ENCODE measurements at places on chromosomes 4 and X. TPM values are rescaled to one million over a fixed set of nuclear protein-coding genes. Genes with fewer than 3 reads are reported as not detected.
A peak's percentile ranks its signal among the peaks of the same experiment; 100 is the strongest.

Gene SMS
- 86.9 TPM for polyA plus RNA-seq

Gene MRFAP1
- polyA plus RNA-seq, result 247 TPM

Gene MAGEA8
- polyA plus RNA-seq, result 0.15 TPM

- H3K4me1 ChIP-seq, result no peaks in the 10 kb centered on the region
- DNase-seq, result no peak
- H3K27me3 ChIP-seq, result no peaks in the 10 kb centered on the region
- no peak overlapping the region for H3K27ac ChIP-seq
- no peak overlapping the region for H3K4me3 ChIP-seq
Measured at GRCh38 chr4:56099378-56099786, 150.6 kb downstream of the CEP135 start.

GRCh38 chr4:132859929-132860328, 289.2 kb upstream of the PCDH10 start:
- no peak overlapping the region for H3K4me3 ChIP-seq
- no peaks in the 10 kb centered on the region for H3K27me3 ChIP-seq
- no peaks in the 10 kb centered on the region for H3K4me1 ChIP-seq
- no peaks in the 10 kb centered on the region for H3K36me3 ChIP-seq
- no peak for DNase-seq
- H3K27ac ChIP-seq, result no peak overlapping the region

DNA sequence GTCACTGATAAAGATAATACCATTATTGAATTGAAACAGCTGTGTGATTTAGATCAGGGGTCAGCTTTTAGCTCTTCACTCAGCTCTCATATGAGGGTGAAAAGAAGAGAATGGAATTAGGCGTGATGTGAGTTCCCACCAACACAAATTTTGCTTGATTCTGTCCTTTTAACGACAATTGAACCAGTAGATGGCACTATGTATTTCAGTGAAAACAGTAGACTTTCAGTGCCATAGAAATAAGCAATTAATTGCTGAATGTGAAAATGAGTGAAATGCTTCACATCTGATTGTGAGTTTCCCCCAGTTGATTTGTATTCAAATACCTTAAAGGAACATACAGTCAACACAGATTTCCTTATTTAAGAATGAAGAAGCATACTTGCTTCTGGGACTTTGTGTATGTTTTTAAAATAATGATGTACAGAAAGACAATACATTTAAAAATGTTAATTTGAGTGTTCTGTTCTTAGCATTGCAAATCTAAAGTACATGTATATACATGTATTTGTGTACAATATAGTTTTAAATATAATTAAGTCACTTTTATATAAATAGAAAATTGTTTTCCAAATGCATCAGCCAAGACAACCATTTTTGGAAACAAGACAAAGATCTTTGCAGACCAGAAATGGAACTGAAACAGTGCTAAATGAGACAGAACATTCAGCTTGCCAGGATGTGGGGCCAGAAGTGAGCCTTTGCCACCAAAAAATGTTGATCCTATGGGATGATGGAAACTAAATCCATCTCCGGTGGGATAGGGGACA, 178.8 kb downstream of the SNCA start:
- H3K4me1 ChIP-seq, result no peaks in the 10 kb centered on the region
- H3K4me3 ChIP-seq, result no peak overlapping the region
- no peak overlapping the region for H3K27ac ChIP-seq
- no peaks in the 10 kb centered on the region for H3K27me3 ChIP-seq

GRCh38 chr4:184313702-184314659, 96.3 kb upstream of the ENPP6 start:
- no peaks in the 10 kb centered on the region for H3K36me3 ChIP-seq
- no peak overlapping the region for H3K27ac ChIP-seq
- H3K27me3 ChIP-seq, result no peaks in the 10 kb centered on the region
- H3K4me3 ChIP-seq, result no peak overlapping the region

GRCh38 chr4:30314001-30314400, 406.2 kb upstream of the PCDH7 start:
- H3K27me3 ChIP-seq, result no peaks in the 10 kb centered on the region
- no peak overlapping the region for H3K27ac ChIP-seq
- no peaks in the 10 kb centered on the region for H3K36me3 ChIP-seq
- H3K4me3 ChIP-seq, result no peak overlapping the region
- no peak for DNase-seq
- no peaks in the 10 kb centered on the region for H3K4me1 ChIP-seq

DNA sequence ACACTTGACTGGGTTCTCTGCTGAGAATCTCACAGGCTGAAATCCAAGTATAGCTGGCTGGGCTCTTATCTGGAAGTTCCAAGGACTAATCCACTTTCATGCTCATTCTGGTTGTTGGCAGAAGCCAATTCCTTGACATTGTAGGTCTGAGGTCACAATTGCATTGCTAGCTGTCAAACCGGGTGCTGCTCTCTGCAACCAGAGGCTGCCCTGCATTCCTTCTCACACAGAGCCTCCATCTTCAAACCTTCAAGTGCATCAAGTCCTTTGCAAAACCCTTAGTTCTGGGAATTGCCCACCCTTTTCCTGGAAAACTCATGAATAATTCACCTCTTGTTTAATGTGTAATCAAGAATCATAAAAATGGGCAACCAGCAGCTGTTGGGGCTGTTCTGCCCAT, 404.2 kb downstream of the KCNIP4 start:
- no peak overlapping the region for H3K27ac ChIP-seq
- no peak for DNase-seq
- H3K36me3 ChIP-seq, result no peaks in the 10 kb centered on the region

GRCh38 chr4:19239565-19239964, 1012.1 kb upstream of the SLIT2 start:
- no peaks in the 10 kb centered on the region for H3K27me3 ChIP-seq
- no peaks in the 10 kb centered on the region for H3K36me3 ChIP-seq
- H3K27ac ChIP-seq, result peak overlapping the region; percentile 77

DNA sequence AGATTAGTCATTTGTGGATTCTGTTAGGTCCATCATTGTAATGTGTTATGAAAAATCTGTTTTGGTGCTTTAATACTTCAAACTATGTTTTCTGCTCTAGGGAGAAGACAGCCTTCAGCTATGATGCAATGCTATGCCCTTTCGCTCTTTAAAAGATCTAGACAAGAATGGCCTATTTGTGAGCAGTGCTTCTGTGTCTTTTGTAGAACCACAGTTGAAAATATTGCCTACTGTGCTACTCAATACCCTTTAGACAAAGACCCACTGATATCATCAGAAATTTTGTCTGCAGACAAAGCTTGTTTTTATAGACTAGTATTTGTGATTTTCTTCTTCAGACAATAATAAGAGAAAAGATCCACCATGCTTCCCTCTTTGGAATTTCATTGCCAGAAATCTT, 44.6 kb upstream of the SLITRK2 start:
- no peaks in the 10 kb centered on the region for H3K4me1 ChIP-seq
- no peaks in the 10 kb centered on the region for H3K36me3 ChIP-seq
- H3K4me3 ChIP-seq, result no peak overlapping the region
- no peaks in the 10 kb centered on the region for H3K27me3 ChIP-seq
- no peak overlapping the region for H3K27ac ChIP-seq

Data from SK-N-SH (cell line).